Hippocampal formation (tissue), 2 donors: ENCODE measurements at places on chromosomes 6 and 20.
A peak's percentile ranks its signal among the peaks of the same experiment; 100 is the strongest.

DNA sequence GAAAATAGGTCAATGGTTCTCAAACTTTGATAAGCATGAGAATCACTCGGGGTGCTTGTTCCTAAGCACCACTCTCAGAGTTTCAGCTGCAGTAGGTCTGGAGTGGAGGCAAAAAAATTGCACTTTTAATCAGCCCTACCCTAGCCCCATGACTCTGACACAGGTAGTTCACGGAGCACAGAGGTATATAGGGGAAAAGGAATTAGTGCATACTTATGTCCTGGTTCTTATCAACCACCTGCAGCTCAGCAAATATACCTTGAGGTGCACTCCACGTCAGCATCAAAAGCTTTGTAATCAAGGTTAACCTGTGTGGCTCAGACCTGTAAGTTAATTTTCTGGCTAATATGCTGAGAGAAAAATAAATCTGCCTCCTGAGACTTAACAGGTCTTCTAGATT, 138.8 kb upstream of the HMGN3 start:
- no peak for DNase-seq

DNA sequence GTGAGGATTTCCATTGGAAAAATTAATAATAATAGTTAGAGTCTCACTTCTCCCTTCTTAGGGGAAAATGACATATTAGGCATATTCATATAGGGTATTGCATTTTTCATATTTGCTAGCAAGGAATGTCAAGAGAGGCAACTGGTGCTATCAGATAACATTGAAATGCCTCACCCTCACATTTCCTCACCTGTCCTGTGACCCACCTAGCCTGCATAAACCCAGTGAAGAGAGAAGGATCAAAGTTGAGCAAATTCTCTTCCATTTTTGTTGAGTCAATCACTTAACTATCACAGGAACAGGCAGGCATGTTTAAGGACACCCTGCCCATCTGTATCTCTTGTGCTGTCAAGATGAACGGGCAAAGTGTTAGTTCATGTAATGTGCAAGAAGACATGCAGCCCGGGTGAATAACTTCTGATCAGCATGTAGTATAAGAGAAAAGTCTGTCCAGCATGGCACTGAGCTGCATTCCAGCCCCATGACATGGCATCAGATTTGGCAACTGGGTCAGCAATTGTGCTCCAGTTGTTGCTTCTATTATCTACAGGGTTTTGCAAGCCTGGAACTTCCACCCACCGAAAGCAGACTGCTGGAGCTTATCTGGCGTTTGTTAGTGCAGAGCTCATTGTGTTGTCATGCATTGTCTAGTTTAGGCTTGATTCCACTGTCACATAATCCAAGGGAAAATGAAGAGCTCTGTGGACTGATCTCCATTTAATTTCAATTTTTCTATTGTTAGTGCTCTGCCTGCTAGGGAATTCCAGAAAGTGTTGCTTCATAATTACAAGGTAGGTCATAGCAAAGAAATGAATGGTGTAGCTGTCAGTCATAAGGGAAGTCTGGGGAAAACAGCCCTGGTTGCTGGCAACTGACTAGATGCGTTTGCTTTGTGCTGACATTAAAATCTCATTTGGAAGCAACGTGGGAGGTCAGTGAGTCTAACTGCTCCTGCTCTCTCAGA, 138.4 kb upstream of the TNFAIP3 start:
- DNase-seq = peak; percentile 10

- no peak for DNase-seq
These were observed 3.7 kb upstream of the OLIG3 start for GRCh38 chr6:137497721-137498463.

DNA sequence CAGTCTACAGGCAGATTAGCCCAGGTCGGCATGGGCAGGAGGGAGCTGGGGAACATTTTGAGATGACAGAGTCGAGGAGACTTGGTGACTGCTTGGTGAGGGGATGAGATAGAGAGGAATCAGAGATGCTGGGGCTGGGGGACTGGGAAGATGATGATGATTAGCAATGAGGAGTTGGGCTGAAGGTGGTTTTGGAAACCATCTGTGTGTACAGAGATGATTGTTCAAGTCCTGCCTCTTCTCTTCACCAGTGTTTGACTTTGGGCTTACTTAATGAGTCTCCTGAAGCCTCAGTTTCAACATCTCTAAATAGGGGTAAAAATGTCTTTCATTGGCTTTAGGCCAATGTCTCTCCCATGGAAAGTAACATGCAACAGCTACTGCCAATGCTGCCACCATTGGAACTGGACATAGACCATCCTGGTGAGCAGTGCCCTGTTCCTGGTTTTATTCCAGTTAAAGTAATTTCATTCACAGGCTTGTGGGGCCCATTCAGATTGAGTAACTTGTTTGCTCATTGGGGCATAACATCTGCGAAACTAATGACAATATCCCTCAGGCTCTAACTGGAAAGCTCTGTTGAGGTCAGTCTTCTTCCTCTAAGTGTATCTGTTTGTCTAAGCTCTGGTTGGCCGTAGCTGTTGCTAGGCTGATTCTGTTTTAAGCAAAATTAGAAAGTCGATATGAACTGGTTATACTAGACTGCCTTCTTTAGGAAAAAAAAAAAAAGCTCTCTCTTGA, 99.1 kb downstream of the ARMC2 start:
- no peak for DNase-seq

GRCh38 chr20:20368418-20369249, 730 bp downstream of the INSM1 start:
- no peak for DNase-seq

DNA sequence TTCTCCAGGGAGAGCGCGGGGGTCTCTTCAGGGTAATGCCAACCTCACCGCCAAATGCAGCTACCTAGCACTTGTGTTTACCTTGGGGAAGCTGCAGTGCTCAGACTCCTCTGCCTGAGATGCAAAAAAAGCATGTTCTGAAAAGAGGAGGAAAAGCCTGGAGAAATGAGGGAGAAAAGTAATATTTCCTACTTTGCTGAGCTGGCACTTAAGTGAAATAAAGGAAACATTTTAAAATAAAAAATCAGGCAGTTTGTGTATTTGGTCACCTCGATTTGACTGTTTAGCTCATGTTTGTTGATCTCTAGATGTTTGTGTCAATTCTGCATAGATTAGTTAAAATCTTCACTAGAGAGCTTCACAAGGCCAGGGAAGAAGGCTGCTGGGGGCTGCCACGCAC, 487.2 kb downstream of the QKI start:
- DNase-seq = no peak

DNA sequence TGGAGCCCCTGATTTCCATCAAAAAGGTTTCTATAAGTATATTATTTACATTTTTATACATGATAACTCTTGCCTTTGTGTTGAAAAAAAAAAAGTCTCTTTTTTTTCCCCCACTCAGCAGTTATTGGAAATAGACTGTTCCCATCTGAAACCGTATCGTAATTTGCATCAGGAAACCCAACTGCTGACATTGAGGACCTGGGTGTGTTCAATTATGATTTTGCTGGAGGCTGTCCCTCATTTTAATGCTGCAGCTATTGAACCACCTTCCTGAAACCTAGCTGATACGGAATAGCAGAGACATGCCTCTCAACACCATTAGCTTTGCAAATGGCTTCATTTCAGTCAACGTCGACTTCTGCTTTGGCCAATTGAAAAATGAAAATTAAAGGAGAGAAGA, 98.9 kb downstream of the ZNF217 start:
- no peak for DNase-seq

- no peak for DNase-seq
These were observed 51.0 kb upstream of the ARMH2 start for GRCh38 chr6:24849713-24850112.

DNA sequence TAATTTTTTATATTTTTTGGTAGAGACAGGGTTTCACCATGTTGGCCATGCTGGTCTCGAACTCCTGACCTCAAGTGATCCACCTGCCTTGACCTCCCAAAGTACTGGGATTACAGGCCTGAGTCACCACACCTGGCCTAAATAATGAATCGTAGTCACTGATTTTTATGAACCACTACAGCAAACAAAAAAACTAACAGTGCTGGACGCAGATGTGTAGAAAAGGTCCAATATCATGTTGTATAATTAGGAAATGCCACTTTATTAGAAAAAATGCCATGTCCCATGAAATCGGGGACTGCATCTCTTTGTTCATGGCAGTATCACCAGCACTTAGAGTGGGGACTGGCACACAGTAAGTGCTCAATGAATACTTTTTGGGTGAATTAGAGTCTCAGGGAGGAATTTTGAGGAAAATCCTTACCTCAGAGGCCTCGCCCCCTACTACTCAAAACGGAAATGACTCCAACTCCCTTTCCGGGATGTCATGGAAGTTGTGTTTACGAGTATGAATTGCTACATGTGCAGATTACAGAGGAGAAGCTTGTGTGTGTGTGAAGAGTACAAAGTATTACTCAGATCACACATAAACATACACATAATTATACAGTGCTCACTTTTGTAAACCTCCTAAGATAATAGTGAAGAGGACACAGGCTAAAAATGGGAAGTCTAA, 43.6 kb upstream of the FAM50B start:
- DNase-seq = no peak

DNA sequence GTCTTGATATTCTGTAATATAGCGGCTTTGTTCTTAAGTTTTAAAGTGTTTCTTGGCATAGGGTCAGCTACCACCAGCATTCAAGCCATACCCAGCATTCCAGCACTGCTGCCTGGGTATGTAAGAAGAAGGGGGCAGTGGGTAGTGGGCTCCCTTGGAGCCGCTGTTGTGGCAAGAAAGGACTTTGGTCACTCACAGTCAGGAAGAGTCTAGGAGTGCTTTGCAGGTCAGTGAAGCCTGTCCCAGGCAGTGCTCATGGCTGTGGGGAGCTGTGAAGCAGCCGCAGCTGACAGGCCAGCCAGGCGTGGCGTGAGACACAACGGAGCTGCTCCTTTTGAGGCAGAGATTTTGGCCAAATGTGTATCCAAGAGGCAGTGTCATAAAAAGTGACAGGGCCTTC, 512.0 kb downstream of the CDKAL1 start:
- no peak for DNase-seq

- peak; percentile 22 for DNase-seq
These were observed 695 bp downstream of the ARHGAP18 start for GRCh38 chr6:129709196-129709768.

DNA sequence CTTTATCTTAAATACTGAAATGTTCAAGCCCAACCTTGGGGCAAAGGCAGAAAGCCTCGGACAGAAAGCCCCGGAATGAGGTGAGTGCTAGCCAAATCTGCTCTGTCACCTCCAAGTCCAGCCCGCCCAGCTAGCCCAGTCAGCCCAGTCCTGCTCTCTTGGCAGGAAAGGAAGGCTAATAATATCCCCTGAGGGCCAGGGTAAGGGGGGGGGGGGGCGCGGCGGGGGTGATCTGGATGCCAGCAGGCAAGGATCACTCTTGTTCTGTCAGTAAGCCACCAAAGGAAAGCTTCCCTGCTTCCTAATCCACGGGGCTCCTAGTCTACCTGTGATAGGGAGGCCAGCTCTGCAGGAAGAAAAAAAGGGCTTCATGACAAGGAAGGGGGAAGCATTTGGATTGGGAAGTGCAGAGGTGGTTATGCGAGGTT, 1.1 kb downstream of the NDRG3 start:
- DNase-seq = no peak

DNA sequence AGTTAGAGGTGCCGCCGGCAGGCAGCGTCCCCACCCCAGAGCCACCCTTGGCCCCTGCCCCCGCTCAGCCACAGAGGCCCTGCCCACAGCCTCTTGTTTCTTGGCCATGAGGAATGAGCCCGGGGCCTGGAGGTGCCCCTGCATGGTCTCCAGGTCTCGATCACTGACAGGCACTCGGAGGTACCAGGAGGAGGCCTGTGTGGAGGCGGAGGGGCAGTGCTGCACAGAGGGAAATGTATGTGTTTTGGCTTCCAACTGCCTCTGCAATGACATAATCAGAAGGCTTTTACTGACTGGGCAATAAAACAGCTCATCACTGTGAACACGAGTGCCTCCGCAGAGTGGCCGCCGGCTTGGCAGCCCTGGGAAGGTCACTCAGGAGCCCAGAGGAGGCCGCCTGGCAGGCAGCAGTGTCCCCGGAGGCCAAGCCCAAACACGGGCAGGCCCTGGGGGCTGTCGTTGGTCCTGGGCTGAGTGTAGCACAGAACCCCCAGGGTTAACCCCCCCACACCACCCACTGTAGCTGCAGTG, 61.1 kb upstream of the GATA5 start:
- no peak for DNase-seq

- no peak for DNase-seq
These were observed 565.1 kb downstream of the C6orf118 start for GRCh38 chr6:164744301-164744700.

DNA sequence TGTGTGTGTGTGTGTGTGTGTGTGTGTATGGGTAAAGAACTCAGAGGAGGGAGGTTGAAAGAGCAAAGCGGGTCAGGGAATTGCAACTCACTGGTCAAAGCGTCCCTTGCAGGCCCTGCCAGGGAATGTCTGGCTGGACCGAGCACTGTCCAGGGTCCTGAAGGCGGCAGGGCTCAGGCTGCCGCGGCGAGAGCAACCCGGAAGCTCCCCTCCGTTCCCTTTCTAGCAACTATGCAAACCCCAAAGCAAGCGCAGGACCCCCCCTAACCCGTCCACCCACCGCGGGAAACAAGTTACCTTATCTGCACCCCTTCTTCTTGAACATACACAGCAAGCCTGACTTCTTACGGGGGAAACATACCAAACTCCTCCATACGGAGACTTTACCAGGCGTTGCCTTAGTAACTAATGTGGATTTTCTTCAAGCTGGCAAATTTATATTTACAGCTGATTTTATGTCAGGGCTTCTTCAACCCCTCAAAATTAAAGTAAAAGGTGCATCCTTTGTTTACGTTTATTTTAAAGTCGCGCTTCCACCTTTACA, 538 bp upstream of the GRM1 start:
- no peak for DNase-seq

- no peak for DNase-seq
These were observed 6.8 kb downstream of the GUCA1A start for GRCh38 chr6:42179945-42180313.

DNA sequence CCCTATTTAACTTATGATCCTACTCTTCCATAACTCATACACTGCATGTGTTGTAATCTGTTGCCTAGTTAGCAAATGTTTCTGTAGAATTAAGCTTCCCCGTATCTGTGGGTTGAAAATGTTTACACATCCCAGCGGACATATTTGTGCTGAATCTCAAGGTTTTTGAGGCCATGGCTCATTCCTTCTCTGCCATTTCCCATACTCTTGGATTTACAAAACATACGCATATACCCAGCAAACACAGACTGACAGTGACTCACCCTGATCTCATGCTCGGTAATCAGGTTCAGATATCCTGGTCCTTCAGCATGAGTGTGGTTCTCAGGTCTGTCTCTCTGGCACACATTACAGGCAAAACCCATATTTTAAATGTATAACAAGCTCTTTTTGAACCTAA, 58.7 kb downstream of the AGPAT4 start:
- DNase-seq = no peak

- no peak for DNase-seq
These were observed 1714.5 kb downstream of the GRIK2 start for GRCh38 chr6:103107985-103108384.

GRCh38 chr6:56874328-56874727, 80.6 kb upstream of the BEND6 start:
- no peak for DNase-seq

DNA sequence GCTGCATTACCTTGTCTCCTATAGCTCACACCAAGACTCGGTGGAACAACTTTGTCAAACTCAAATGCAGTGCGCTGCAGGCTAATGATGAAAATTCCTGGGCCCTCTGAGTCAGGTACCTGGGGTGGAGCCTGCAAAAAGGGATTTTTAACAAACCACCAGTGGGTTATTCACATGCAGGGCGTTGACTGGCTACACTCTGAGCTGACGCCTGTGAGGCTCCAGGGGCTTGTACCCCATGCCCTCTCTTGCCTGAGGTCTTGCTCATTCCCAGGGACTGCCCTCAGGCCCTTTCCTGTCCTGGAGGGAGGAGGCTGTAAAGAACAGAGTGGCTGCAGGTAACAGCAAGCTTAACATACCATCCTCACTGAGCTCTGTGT, 9.2 kb downstream of the GTSF1L start:
- no peak for DNase-seq

GRCh38 chr20:13613917-13614316, 24.8 kb downstream of the TASP1 start:
- no peak for DNase-seq
